ENCODE measurements at places on chromosomes 6 and 20.

GRCh38 chr20:35788796-35789195, 17.0 kb downstream of the PHF20 start:
- no peak for DNase-seq

GRCh38 chr6:35300848-35301247, 3.2 kb downstream of the DEF6 start:
- DNase-seq, result no peak

DNA sequence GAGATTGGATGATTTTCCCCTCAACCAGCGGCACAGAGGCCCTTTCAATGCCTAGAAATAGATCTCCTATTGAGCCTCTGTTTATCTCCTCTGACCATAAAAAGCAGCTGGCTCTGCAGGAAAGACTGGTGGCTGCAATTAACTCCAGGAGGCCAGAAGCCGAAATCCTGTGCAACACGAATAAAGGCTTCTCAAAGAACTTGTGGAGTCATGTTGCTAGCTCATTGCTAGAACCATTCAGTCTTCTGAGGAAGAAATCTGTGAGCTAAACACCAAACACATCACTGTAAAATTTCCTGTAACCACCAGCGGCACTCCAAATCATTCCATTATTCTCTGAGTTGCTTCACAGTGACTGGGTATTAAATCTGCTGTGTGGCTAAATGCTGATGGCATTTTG, 49.1 kb upstream of the TPD52L1 start:
- DNase-seq, result no peak

- DNase-seq, result no peak
Measured at GRCh38 chr20:47305667-47306066, 50.8 kb downstream of the ZMYND8 start.

DNA sequence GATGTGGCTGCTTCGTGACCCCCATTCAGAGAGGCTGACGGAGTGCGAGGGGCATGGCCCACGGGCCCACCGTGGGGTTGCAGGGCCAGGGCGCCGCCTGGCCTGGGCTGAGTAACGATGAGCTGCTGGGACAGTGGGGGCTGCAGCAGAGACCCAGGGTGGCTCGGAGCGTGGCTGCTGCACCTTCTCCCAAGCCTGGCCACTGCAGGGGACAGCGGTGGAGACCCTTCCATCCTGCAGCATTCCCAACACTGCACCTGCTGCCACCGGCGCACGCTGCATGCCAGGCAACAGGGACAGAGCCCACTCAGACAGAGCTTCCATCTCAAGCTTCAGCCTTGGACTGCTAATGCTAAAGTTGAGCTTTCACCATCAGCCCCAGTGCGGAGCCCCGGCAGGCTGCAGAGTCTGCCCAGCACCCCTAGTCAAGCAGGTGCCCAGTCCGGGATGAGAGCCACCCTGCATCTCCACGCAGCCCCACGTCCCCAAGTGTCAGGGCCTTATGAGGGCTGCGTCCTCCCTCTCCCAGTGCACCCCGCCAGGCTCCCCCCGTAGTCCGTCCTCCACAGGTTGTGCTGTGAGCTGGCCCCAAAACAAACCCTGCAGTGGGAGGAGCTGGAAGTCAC, 89.4 kb upstream of the AFDN start:
- DNase-seq, result no peak

DNA sequence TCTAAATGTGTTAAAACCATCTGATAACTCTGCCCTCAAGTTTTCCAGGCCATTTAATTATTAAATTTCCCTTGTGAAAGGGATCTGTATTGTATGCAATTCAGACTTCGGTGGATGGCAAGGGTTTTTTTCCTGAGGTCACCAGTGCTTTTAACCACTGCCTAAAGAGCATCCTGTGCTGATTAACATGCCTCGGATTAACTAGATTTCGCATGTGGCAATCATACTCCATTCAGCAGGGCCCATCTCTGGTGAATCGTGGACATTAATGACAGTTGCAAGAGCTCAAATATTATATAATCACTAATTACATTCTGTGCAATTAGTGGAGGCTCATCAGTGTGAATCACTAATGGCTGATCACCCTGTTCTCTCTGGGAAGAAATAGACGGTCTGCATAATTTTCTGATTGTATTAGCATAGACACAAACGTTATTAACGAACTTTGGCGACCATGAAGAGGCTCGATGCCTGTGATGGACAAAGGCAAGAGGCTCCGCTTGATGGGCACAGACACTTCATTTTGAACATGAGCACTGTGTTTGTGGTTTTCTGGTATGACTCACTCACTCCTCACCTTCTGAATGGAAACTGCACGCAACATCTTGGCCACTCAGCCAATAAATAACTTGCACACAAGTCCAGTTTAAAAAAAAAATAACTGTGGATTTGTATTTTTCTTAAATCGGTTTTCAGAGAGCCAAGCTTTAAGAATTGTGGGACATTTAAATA, 31.4 kb downstream of the LINC00237 start:
- DNase-seq, result no peak

DNA sequence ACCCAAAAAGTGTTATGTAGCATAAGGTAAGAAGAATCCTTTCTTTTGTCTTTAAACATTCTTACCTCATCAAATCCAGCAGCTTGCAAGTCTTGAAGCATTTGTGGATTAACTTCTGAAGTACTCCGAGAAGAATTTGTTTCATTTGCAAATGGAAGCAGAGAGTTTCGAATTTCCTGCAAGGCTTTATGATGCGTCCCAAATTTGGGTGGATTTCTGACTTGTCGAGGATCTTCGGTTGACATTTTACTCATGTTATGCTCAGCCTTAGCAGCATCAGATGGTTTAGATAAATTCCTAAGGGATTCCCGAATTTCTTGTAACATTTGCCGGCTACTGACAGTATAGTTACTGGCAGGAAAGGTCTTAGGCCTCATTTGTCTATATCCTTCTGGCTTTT, 16.2 kb downstream of the LATS1 start:
- DNase-seq, result no peak

- no peak for DNase-seq
Measured at GRCh38 chr6:39319621-39320362, 2.7 kb downstream of the KCNK16 start.

GRCh38 chr6:63789699-63790098, 154.1 kb downstream of the PHF3 start:
- no peak for DNase-seq

DNA sequence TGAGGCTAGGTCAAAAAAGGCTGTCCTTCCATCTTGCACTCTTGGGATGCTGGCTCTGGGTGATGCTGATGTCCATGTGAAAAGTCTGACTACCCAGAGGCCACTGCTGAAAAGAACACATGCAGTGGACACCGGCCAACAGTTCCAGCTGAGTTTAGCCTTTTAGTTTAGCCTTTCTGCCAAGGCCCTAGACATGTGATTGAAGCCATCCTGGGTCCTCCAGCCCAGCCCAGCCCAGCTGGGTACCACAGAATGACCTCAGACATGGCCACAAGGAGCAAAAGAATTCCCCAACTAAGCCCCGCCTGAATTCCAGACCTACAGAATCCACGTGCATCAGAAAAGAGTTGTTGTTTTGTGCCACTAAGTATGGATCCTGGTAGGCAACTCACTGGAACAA, 17.4 kb downstream of the PIGT start:
- no peak for DNase-seq

- no peak for DNase-seq
Measured at GRCh38 chr6:124119596-124119995, 315.9 kb downstream of the NKAIN2 start.

DNA sequence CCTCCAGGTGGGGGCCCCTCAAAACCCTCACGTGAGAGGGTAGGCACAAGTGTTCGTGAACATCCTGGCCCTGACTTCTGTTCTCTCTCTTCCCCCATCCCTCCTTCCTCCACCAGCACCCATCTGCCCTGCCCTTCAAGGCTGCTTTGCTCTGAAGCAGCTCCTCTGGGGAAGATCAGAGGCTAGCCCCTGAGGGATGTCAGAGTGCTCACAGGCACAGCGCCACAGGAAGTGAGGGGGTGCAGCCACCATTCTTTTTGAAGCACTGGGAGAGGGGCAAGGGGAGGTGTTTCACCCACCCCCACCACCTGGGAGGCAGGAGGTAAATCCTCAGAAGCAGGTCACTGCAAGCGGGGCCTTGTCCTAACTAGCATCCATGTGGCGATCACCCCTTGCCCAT, 11.4 kb downstream of the MOCS1 start:
- no peak for DNase-seq

DNA sequence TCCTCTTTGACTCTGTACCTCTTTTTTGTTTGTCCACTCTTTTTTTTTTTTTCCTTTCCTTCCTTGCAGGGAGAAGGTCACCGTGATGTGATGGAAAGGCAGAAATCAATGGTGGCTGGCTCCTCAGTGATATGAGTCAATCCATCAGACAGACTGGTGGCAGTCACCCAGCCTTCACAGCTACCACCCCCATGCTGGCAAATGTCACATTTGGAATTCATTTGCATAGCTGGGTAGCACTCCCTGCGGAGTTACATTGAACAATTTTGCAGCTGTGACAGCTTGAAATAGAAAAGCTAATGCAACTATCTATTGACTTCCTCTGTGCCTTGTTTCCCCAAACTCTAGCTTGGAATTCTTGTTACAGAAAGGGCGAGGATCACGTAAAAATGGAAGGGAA, 668.4 kb downstream of the C6orf118 start:
- DNase-seq, result no peak

DNA sequence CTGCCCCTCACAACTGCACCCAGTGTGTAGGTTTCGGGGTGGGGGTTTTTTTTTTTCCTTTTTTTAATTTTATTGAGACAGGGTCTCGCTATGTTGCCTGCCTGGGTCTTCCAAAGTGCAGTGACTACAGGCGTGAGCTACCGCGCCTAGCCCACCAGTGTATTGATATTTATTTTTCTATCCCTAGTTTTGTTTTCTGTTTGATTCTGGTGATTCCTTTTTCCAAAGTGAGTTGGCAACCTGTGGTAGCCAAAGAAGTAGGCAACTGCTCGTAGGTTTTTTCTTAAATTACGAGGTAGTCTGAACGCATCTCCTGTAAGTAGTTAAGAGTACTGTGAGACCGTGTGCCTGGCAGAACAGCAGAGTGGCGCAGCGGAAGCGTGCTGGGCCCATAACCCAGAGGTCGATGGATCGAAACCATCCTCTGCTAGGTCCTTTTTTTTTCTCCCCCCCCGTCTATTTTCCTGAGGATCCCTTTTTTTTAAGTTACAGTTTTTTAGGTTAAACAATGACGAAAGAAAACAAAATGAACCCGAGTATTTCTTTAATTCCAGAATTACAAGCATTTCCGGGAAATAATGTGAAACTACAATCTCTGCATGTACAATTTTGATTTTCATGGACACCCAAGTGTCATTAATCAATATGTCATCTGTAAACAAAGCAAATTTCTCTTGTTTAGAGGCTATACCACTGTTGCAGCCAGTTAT, 78.7 kb upstream of the BTN3A2 start:
- DNase-seq, result peak; percentile 53

- DNase-seq, result no peak
Measured at GRCh38 chr20:63027922-63028389, 21.2 kb upstream of the BHLHE23 start.

DNA sequence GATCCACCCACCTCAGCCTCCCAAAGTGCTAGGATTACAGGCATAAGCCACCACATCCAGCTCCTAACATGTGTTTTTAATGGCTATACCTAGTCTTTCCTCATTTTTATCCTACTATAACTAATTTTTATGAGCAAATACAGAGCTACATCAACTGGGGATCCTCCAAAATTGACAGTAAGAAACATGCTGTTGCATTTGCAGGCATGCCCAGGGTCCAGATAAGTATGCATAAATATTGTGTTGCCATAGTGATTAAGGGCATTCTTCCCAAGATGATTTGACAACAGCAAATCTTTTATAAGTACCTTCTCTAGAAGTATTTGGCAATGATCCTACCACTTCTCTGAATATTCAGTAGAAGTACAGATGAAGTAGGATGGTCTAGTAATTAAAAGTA, 41.9 kb upstream of the MOXD1 start:
- no peak for DNase-seq

GRCh38 chr6:67606906-67607828, 1027.9 kb upstream of the ADGRB3 start:
- no peak for DNase-seq

- DNase-seq, result no peak
Measured at GRCh38 chr6:124010574-124010973, 206.9 kb downstream of the NKAIN2 start.

GRCh38 chr20:59813948-59814839, 119.2 kb downstream of the SYCP2 start:
- no peak for DNase-seq

GRCh38 chr6:79233611-79234149, 802 bp downstream of the HMGN3 start:
- peak; percentile 46 for DNase-seq

DNA sequence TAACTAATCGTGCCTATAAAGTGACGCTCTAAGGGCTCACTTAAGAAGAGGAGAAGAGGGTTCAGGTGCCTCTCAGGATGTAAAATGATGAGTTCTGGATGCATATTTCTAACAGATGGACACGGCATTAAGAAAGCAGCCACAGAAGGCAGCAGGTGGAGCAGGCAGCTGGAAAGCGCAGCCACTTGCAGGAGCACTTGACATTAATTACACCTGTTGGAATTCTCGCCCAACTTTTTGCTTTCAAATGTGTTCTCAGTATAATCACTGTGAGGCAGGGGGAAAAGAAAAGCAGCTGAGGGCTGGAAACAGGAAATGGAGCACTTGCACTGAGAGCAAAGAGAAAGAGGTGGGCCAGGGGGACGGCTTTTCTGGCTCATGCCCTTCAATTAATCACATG, 164.2 kb downstream of the NKAIN2 start:
- DNase-seq, result no peak

DNA sequence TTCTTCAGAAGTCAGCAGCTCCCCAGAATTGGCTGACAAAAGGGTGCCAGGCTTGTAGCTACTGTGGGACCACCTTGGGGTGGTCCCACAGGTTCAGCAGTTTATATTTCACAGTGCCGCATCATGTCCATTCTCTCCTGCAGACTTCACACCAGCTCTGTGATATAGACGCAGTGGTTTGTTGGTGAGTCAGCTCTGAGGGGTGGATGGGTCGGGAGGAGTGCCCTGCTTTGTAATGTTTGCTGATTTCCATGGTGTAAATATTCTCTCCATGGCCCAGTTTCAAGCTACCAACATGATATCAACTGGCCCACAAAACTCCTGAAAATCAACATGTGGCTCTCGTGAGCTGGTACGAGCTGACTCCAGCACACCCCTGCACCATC, 78.2 kb downstream of the CDH22 start:
- DNase-seq, result no peak

GRCh38 chr6:25682324-25682723, 30.3 kb downstream of the SCGN start:
- DNase-seq, result no peak

- no peak for DNase-seq
Measured at GRCh38 chr6:39892490-39893129, 41.7 kb downstream of the MOCS1 start.

DNA sequence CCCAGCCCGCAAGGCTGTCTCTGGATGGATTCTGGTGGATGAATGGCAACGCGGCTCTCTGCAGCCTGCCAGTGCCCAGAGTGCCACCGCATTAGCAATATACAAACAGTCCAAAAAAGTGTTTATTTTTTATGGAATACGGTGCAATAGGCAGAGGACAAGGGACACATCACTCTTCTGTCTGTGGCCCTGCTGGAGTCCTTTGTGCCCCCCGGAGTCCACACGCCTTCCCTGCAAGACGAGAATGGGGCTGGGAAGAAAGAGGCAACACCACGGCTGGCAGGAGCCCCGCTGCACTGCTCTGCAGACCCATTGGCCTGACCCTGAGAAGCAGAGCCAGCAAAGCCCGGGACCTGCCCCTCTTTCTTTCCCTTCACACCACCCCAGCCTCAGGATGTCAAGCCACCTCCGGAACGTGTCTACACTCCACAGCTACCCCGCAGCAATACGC, 196.3 kb downstream of the SYNDIG1 start:
- no peak for DNase-seq

GRCh38 chr6:125983246-125983945, 2.9 kb upstream of the TRMT11 start:
- no peak for DNase-seq

Data from stimulated activated CD4-positive, alpha-beta T cell treated with anti-CD3 and anti-CD28 coated beads, Interleukin-15, amount 100 ng/mL, for 1 hour (primary cell).